ENCODE measurements at places on chromosomes 13 and 19. TPM values are rescaled to one million over a fixed set of nuclear protein-coding genes. Genes with fewer than 3 reads are reported as not detected.

Gene ZNF607
- total RNA-seq: 0.73 TPM

Gene CTXN1
- not detected for total RNA-seq

Gene TEX26
- not detected for total RNA-seq

Gene CPT1C
- 0.73 TPM for total RNA-seq

Gene NFIC
- total RNA-seq: 17.3 TPM

Gene PDX1
- total RNA-seq: not detected

Gene ANGPTL8
- total RNA-seq: not detected

Gene IQCN
- total RNA-seq: 7.7 TPM
